HS-5 (cell line): ENCODE measurements at places on chromosomes 6 and 20.
A peak's percentile ranks its signal among the peaks of the same experiment; 100 is the strongest.

DNA sequence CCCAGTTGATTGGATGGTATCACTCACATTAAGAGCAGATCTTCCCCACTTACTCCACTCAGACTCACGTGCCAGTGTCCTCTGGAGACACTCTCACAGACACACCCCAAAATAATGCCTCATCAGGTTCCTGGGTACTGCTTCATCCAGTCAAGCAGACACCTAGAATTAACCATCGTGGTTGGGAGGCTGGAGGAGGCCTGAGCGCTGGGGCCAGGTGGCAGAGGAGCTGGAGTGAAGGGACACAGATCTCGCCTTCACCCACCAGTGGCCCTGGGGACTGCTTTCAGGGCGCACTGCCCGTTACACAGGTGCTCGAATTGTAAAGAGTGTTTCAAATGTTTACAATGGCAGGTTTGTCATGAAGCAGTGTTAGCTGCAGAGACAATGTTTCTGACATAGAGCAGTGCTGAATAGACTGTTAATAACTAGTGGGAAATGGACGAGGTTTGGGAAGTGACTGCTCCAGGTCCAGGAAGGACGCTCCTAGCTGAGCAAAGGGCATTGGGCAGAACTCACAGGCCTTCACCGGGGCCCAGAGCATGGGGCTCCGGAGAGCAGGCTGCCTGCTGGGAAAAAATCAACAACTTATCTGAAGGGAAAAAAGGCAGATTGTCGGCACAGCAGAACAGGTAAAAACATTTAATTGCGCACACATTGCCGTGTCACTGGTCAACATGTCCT, 38.4 kb downstream of the TMEM242 start:
- DNase-seq: no peak

GRCh38 chr6:3813918-3814317, 35.3 kb upstream of the FAM50B start:
- no peak for DNase-seq

DNA sequence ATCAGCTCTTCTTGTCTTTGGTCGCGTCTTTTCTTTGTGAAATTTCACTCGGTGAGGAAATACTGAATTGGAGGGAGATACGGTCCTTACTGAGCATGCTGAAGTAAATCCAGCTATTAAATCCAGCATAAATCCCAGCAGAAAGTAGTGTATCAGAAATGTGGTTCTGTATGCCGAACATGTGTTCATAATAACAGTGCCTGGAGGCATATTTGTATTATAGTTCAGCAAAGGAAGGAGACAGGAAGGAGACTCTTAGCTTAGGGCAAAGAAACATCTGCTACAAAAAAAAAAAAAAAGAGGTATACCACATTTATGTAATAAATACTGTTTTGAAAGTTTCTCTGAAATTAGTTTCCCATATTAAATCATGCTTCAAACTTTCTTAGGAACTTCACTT, 211.8 kb downstream of the PLCB4 start:
- no peak for DNase-seq

- DNase-seq: no peak
Measured at GRCh38 chr20:32779500-32780211, 17.5 kb downstream of the DNMT3B start.

- no peak for DNase-seq
Measured at GRCh38 chr6:134106702-134107101, 54.3 kb upstream of the SLC2A12 start.

GRCh38 chr6:145633981-145634627, 101.2 kb downstream of the EPM2A start:
- peak; percentile 35 for DNase-seq

DNA sequence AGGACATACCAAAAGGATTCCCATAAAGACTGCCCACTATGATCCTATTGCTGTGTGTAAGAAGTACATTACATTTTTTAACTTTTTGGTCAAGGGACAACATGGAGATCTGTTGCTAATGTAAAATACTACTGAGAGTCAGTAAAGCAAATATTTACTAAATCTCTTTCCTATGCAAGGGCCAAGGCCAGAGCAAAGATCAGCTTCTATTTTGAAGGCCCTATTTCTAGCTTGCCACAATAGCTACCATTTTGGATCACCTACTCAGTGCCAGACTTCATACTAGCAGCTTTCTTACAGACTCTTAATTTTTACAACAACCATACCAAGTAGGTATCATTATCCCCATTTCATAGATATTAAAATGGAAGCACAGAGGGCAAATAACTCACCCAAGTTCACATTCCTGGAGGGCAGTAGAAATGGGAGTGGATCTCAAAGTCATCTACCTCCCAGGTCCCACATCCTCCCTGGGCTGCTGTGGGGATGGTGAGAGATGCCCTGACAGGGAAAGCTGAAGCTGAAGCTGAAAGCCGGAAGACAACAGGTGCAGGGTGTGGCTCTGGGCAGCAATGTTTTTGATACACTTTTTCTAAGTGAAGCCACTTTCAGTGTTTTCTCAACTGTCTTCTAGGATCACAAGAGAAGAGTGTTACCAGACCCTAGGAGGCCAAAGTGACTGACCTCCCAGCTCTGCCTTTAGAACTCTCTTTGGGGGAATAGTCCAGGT, 321.2 kb downstream of the UBE3D start:
- no peak for DNase-seq

DNA sequence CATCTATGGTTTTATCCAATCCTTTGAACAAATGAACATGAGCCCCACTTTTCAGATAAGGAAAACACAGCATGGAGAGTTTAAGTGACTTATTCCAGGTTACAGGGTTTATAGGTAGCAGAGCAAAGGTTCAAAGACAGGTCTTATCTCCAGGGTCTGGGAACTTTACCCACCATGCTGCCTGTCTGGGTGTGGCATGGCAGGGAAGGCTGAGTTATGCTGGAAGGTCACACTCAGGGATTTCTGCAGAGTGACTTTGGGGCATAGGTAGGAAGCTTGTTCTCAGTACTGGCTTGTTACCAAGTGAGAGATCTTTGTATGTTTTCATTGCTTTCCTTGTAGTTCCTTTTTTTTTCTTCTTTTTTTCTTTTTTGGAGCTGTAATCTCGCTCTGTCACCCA, 1.8 kb downstream of the ZNF831 start:
- DNase-seq: no peak

DNA sequence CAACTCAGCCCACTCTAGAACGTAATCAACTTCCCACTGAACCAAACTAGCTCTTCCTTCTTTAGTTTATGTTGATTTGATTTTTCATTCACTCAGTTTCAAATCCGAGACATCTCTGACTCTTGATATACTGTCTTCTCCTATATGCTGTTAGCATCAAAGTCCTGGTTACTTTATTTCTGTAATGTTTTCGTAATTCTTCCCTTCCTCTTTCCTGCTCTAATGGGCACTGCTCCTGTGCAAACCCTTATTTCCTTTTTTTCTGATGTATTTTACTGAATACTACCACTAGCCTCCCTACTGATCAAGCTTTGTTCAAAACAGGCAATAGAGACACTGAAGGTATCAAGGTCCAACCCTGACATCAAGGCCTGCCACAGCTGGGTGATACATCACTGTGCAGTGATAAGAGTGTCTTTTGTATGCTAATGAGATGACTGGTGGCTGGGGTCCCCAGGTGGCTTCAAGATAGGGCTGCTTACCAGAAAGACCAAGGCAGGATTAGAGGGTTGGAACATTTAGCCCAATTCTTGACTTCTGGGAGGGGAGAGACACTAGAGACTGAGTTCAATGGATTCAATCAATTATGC, 95.2 kb downstream of the KIF13A start:
- no peak for DNase-seq

DNA sequence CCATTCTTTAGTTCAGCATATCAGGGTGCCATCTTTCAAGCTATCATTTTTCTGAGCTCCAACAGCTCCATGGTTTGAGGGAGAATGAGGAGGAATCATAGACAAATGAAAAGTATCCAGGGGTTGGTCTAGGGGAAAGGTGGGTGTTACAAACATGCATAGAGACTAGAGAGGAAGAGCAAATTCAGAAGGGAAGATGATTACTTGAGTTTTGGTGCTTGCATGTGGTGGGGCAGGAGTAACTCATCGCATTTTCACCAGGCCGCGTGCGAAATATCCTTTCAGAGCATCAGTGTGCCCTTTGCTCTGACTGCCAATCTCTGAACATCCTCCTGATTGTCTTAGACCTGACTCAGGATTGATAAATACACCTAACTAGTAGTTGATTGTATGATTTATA, 7.7 kb upstream of the BICRAL start:
- no peak for DNase-seq

DNA sequence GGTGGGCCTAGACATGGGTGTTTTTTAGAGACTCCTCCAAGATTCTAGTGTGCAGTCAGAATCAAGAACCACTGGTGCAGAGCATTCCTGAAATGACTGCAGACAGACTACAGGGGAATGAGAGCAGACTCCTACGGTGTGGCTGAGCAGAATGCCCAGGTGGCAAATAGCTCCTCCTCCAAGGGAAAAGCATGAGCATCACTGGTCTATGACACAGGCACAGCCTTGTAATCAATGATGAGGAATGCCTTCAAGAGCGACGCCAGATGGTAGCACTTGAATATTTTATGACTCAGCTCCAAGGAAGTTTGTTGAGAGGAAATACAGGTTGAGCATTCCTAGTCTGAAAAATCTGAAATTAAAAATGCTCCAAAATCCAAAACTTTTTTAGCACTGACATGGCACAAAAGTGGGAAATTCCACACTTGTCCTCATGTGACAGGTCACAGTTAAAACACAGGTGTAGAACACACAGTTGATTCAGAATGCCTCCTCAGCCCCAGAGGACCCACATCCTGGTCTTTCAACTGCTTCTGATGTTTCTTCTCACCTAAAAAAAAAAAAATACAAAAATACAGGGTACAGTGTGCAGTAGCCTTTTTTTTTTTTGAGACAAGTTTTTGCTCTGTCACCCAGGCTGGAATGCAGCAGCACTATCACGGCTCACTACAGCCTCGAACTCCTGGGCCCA, 10.6 kb upstream of the FAM8A1 start:
- peak; percentile 92 for DNase-seq

GRCh38 chr6:53795340-53795701, 516 bp downstream of the LRRC1 start:
- no peak for DNase-seq

DNA sequence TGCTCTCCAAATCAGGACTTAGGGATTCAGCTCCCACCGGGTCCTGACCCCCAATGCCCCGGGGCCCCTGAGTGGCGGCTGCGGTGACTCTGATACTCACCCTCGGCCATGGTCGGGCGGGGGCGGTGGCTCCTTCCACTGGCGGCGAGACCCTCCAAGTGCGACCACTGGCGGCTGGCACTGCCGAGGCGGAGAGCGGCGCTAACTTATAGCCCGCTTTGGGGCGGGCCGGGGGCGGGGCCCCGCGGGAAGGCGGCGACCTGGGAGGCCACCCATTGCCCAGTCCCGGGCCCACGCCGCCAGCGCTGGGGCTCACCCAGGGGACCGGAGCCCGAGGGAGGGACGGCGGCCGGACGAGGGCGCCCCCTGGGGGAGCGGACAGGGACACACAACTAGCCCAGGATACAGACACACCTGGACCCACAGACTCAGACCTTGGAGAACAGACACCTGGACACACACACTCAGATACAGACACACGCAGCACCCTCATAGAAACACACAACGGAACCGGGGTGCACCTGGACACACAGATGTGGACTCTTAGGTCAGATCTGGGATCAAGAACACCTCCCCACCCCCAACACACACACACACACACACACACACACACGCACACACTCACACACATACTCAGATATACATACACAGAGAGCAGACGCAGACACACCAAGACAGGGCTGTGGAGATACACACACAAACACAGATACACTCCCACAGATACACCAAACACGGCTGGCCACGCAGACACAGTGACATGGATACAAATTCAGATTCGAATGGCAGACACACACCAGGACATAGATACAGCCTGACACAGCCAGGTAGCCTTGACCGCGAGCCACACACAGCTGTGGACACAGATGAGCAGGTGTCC, at the start of gene TGM2:
TGM2 (minus strand) TSS at position 182 of the 877 bp plus-strand sequence; CDS start at position 110, 72 bp downstream.
- DNase-seq: no peak

DNA sequence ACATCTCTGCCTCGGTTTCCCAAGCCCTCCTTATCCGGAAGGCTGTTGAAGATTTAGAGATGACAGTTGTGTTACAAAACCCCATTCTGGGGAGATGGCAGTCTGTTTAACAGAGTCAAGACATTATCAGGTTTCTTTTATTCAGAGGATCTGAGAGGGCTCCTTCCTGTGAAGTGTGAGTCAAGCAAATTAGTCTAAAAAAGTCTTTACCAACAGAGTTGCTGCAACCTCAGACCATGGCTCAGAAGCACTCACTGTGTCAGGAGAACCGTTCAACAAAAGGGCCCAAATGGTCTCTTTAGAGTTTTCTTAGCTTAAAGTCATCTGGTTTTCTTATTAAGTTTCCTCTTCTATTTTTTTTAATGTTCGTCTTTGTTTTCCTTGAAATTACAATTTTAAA, 717.8 kb downstream of the EPM2A start:
- no peak for DNase-seq

DNA sequence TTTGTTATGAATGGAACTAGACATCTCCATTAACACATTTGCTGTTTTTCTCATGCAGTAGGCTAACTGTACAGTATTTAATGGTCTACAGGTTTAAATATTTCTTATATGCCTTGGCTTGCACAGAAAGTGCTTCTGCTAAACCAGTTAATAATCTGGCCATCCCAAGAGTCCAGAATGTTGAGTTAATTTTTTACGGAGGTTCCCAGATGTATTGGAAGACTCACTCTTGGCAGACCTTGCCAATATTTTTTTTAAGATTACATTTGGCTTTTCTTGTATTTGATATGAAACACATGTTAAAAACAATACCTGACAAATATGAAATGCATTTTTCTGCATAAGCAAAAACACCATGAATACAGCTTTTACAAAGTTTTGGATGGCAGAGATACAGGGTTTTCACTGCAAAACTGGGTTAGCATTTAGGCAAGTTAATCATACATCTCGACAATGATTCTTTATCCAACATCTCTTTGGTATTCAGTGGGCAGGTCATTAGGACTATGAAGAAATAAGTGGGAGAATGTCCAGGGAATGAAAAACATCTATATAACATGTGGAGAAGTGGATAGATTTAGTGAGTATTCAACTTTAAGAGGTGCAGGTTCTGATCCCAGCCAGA, 94.0 kb downstream of the SGK1 start:
- peak; percentile 3 for DNase-seq

GRCh38 chr6:31945507-31946369, at the start of gene CFB:
TSS of gene CFB (plus strand) at chr6:31946095. CDS start at chr6:31946222, 127 bp downstream.
- peak; percentile 81 for DNase-seq

GRCh38 chr6:131223416-131223815, 88.1 kb downstream of the AKAP7 start:
- no peak for DNase-seq

DNA sequence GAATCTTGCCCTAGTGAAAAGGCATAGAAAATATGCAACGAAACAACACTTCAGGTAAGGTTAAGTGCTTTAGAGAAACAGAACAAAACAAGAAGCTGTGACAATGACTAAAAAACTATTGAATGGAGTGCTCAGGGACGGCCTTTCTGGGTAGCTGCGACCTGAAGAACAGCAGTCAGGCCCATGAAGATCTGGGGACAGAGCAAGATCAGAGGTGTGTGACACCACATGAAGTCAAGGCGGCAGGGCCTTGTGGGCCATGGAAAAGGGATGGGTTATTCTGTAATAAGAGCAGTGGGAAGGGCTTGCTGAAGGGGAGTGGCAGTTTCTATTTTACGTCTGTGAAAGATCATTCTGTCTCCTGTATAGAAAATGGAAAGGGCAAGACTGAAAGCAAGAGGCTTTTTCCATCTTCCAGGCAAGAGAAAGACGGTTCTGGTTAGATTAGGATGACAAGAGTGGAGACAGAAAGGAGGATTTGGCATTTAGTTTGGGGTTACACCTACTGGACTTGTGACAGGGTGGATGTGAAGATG, 5.1 kb downstream of the UBE2V1 start:
- DNase-seq: no peak
